ENCODE measurements at places on chromosomes 7 and 10.
A peak's percentile ranks its signal among the peaks of the same experiment; 100 is the strongest.

DNA sequence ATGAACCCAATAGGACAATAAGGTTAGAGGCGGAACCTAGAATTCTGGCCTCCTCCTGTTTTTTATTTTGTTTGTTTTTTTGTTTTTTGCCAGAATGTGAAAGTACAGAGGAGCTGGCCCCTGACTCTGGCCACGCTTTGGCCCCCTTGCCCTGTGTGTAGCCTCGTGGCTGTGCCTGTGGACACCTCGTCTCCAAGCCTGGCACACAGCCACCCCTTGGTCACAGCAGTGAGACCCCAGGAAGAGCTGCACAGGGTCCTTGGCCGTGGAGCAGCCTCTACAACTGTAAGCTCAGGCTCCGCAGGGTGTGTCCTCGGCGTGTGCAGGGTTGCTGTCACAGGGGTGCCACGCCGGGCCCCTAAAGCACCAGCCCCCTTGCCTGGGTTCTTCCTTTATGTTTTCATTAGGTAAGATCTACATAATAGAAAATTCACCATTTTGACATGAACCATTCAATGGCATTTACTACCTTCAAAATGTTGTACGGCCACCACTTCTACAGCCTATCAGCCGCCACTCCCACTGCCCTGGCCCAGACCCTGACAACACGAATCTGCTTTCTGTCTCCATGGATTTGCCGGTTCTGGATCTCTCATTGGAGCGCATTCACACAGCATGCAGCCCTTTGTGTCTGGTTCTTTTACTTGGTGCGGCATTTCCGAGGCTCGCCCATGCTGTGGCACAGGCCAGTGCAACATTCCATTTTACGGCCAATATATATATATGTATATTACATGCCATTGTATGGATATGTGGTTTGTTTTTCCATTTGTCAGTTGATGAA is 51.0 kb downstream of the AMZ1 start:
- no peak for DNase-seq

DNA sequence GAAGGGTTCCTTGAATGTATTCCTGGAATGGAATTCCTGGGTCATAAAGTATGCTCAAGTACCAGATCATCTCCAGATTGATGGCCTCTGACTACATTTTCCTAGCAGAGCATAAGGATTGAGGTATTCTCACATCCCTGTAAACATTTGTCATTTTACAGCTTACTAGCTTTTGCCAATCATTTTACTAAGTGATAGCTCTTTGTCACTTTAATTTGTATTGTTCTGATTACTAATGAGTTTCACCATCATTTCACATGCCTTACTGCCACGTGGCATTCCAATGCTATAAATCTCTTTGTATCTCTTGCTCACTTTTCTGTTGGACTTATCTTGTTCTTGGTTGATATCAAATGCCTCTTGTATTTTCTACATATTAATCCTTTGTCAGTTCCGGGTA is 68.6 kb upstream of the CACNB2 start:
- DNase-seq: no peak

DNA sequence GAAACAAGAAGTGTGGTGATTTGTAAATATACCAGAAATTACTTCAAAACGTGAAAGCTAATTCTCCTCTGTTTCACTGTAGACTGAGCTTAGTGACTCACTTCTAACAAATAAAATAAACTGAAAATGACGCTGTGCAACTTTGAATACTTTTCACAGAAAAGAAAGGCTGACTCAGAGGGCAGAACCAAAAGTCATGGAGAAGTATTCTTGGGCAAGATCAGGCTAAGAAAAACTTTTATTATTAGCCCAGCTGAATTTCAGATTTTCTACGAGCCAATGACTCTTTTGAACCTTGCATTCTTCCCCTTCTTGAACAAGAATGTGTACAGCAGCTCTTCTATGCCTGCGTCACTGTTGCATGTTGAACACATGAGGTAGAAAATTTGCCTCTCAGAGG is 527.3 kb upstream of the GHITM start:
- DNase-seq: no peak

DNA sequence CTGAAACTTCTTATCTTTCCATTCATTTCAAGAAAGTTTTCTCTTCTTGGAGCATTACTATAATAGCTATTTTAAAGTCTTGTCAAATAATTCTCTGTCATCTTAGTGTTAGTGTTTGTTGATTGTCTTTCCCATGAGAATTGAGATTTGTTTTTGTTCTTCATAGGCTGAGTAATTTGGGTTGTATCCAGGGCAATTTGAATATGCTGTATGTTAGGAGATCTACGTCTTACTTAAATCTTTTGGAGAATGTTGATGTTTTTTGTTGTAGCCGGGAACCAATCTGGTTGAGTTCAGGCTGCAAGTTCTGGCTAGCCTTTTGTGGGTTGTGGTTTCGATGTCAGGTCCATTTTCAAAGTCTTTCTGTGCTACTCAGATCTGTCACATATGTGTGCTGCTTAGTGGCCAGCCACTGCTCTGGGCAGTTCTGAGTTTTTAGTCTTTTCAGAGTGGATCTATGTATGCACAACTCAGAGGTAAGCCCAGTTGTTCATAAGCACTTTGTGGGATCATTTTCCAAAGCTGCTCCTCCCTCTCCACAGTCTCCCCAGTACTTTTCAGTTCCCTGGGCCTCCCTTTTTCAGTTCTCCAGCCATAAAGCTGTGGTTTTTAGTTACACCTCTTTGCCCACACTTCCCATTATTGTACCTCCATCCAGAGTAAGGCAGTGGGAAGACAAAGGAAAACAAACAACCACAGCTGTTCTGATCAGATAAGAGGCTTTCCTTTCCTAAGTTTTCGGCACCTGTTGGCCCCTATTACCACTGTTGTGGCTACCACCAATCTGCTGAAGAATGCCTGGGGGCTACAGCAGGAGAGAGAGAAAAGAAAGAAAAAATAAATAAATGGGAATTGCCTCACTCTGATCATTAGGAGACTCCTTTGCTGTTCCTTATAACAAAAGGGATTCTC is 4.7 kb upstream of the CCNJ start:
- DNase-seq: no peak

DNA sequence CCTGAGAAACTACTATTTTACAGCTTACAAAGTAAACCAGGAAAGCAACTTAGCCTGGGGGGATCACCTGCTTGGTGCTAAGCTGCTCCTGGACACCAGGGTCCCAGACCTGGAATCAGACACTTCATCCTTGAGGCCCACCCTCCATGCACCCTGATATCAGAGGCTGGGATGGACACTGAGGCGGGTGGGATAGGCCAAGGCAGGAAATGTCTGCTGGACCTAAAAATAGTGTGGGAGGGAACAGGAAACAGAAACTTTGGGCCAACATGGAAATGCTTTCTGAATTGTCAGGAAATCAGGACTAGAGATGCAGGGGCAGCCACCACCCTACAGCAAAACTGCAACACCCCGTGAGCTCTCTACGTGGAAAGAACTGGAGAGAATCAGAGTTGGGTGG is 101.5 kb upstream of the PODXL start:
- DNase-seq: no peak

GRCh38 chr7:108007261-108007660 is 4.3 kb upstream of the LAMB1 start:
- no peak for DNase-seq

- no peak for DNase-seq
Observed at GRCh38 chr10:111837985-111838384, 345.6 kb downstream of the GPAM start.

- peak; percentile 35 for DNase-seq
Observed at GRCh38 chr7:157412021-157412443, 75.2 kb downstream of the DNAJB6 start.

- DNase-seq: no peak
Observed at GRCh38 chr10:86423739-86424138, 57.1 kb upstream of the GRID1 start.

DNA sequence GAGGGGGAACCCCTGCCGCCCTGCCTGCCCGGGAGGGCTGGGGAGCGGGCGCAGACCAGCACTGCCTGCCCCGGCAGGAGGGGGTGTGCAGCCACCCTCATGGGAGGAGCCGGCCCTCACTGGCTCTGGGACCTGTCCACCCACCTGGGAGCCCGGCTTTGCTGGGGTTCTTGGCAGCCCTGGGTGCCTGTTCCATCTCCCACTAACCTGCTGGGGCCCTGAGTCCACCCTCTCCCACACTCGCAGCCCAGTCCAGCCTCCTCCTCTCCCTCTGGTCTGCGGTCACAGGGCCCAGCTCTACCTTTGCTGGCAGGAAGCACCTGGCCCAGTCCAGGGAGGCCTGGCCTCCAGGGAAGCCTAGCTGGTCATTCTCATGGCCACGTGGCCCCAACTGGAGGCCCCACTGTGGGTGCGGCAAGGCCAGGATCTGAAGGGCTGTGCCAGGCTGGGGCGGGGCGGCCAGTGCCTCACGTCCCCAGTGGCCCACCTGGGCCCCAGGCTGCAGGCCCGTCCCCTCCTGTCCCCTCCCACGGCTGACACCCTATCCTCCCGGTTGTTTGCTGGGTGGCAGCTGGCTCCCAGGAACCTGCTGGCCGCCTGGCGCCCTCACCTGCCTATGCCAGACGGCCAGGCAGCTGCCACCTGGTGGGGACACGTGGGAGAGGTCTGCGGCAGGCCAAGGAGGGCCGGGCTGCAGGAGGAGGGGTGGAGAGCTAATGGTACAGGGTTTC is at the start of gene TMEM184A:
Gene TMEM184A, minus strand, starts transcription at position 393 of the 731 bp plus-strand sequence. CDS start 721 bp downstream, outside the sequence.
- DNase-seq: peak; percentile 47

DNA sequence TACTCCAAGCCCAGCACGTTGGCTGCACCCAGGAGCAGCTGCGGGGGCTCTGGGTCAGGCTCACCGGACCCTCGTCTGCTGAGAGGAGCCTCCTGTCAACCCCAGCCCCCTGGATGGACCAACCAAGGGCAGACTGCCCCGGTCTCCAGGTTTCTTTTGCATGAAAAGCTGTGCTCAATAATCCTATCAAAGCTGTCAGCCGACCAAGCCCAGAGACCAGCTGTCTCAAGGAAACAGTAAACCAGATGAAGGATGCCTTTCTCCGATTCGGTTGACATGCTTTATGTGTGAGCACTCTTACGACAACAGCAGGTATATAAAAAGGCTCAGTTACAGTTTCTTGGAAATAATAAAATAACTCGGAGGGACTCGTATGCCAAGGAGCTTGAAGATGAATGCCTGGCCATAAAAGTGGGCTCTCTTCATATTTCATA is 71.6 kb upstream of the BAIAP2L1 start:
- no peak for DNase-seq

- DNase-seq: no peak
Observed at GRCh38 chr7:26495569-26495968, 203.9 kb downstream of the SNX10 start.

DNA sequence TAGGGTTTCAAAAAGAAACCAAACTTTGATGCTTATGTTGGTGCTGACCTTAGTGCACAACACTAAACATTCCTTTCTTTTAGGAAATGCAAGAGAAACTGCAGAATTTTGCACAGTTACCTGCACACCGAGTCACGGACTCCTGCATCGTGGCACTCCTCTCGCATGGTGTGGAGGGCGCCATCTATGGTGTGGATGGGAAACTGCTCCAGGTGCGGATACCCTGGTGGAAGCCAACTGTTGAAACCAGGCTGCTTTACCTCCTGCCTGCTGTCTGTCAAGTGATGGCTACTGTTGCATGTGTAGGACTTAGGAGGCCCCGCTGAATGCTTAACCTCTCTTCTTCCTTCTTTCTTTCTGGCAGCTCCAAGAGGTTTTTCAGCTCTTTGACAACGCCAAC is 11.7 kb downstream of the CASP2 start:
- peak; percentile 74 for DNase-seq

- DNase-seq: no peak
Observed at GRCh38 chr7:91892099-91892705, 11.7 kb upstream of the MTERF1 start.

DNA sequence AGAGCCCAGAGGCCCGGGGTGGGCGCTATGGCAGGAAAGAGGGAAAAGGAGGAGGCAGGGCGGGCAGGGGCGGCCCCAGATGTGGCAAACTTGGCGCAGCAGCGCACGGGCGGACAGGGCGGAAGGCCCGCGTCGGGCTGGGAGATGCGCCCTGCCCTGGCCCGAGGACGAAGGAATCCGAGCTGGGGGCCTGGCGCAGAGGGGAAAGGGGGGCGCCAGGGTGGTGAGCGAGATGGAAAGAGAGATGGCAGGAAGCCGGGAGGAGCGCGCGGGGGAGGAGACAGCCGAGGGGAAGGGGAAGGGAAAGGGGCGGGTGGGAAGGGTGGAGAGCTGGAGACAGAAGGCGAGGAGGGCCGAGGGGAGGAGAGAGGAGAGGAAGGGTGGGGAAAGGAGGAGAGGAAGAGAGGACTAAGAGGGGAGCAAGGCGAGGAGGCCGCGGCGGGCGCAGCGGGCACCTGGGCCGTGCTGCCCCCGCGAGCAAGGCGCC is at the start of gene MARVELD1:
Gene MARVELD1, plus strand, starts transcription at position 392 of the 487 bp plus-strand sequence. CDS start 147 bp downstream, outside the sequence.
- DNase-seq: no peak

DNA sequence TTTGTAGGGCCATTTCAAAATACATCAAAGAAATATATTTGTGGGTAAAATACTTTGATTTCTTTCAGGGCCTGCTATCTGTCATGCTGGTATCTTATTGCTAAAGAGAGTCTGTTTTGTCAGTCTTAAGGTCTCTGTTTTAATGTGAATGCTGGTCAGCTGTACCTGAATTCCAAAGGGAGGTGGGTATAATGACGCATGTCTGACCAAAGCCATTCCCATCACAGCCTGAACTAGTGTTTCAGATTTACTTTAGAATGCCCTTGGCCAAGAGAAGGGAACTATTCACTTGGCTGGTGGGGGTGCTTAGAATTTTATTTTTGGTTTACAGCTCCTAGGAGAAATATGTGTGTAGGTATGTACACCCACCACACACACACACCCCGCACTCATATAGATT is 30.6 kb upstream of the MYL10 start:
- DNase-seq: no peak

- no peak for DNase-seq
Observed at GRCh38 chr10:506451-507354, 182.8 kb downstream of the DIP2C start.

GRCh38 chr10:103933557-103934121 is 15.7 kb upstream of the STN1 start:
- no peak for DNase-seq

GRCh38 chr7:114413761-114414155 is 857 bp upstream of the FOXP2 start:
- DNase-seq: no peak

GRCh38 chr10:22379059-22379458 is 33.8 kb downstream of the SPAG6 start:
- DNase-seq: no peak

GRCh38 chr10:42431095-42431494 is 207.3 kb downstream of the ZNF33B start:
- no peak for DNase-seq

DNA sequence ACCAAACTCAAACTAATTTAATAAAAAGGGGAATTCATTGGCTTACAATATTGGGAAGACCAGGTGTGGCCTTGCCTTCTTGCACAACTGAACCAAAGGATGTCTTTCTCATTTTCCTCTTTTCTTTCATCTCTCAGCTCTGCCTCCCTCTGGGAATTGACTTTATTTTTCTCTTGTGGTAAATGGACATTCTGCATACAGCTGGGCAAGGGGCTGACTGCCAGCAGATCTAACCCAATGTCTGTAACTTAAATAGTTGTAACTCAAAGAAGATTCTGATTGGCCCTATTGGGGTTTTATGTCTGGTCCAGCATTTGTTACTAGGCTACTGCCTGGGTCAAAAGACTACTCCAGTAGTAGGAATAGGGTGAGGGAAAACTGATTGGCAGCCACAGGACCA is 15.3 kb downstream of the PTTG1IP2 start:
- DNase-seq: no peak

Data from CD4-positive, alpha-beta T cell treated with Interleukin-12 subunit alpha and Interleukin-12 subunit beta, for 1 hour (primary cell).